Stimulated activated CD8-positive, alpha-beta memory T cell treated with anti-CD3 and anti-CD28 coated beads, Interleukin-15, amount 100 ng/mL, for 4 hours (primary cell): ENCODE measurements at places on chromosomes 7 and 10.

DNA sequence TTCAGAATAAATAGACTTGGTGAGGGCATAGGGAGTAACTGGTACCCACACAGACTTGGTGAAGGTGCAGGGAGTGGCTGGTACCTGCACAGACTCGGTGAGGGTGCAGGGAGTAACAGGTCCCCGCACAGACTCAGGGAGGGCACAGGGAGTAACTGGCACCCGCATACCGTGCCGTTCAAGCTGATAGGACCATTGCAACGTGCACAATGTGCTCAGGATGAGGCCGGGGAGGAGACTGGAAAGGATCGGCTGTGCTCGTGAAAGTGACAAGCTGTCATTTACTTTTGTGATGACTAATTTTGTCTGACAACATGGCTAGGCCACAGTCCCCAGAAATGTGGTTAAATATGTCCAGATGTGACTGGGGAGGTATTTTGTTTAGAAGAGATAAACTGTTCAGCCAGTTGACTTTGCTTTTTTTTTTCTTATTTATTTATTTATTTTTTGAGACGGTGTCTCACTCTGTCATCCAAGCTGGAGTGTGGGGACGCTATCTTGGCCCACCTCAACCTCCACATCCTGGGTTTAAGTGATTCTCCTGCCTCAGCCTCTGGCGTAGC, 76.2 kb upstream of the NMT2 start:
- DNase-seq: no peak

- DNase-seq: no peak
Measured at GRCh38 chr10:22029445-22030236, 26.1 kb upstream of the DNAJC1 start.

DNA sequence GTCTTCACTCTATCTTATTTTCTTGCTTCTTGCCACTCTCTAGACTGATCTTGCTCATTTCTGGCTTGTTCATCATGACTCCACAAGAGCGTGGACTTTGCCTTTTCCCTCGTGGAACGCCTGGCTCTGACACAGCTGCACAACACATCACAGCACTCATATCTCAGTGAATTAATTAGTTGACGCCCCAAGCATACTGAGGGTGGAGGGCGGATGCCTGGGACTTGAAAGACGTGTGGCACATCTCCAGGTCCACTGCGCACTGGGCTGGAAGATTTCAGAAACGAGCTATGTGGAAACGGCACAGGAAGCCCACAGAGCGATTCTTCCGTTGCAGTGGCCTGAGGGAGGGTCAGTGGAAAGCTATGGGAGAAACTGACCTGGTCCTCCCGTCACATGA, 23.6 kb upstream of the PLEKHA1 start:
- DNase-seq: no peak

GRCh38 chr7:81029511-81029910, 110.7 kb upstream of the SEMA3C start:
- DNase-seq: no peak

DNA sequence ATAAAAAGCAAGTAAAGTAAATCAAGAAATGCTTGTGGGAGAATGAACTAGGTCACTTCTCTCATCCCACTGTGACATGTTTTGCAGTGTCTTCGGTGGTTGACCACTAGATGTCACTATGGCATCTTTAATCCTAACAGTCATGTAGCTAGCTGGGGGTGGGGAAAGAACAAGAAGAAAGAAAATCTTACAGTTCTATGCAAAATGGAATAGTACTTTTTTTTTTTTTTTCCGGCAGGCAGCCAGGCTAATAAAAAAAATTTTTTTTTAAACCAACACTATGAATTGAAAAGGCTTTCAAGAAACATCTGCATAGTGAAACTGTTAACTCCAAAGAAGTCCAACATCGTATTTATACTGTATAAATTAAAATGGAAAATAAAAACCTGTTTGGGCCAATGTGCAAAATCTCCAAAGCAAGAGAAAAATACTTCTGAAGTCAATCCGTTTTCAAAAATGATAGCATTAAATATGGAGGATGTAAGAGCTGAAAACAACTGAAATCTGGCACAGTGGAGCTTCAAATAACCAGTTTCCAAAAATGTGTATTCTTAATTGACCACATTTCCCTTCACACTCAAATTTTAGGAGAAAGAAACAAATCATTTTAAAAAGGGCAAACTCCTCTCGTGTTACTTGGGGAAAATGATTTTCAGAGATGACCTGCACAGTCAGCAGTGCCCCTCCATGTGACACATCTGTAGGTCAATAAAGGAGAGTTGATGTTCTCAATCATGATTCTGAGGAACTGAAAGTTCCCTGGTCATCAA, 38.5 kb downstream of the CDK1 start:
- DNase-seq: no peak

DNA sequence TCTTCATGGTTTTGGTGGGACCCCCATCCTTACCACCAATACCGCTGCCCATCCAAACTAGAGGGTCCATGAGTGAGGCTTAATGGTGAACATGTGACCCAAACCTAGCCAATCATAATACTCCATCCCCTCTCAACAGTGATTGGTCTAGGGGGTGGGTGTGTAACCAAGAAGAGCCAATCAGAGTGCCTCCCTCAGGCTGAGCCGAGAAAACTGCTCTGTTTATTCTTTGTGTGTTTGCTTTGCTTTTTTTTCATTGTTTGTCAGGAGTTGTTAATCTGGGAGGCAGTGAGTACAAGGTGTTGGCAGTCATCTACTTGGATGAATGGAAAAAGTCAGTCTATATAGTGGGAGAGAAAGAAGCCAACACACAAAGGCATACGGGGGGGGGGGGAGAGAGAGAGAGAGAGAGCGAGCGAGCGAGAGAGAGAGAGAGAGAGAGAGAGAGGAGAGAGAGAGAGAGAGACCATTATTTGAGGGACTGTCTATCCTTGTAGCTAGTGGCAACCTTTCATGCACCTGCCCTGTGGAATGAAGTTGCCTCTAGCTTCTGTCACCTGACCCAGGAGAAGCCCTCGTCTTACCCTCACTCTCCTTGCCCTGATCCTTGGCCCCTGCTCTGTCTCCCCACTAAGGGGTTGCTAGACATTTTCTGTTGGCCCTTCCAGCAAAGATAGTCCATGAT, 441.7 kb downstream of the TYW1 start:
- DNase-seq: no peak

DNA sequence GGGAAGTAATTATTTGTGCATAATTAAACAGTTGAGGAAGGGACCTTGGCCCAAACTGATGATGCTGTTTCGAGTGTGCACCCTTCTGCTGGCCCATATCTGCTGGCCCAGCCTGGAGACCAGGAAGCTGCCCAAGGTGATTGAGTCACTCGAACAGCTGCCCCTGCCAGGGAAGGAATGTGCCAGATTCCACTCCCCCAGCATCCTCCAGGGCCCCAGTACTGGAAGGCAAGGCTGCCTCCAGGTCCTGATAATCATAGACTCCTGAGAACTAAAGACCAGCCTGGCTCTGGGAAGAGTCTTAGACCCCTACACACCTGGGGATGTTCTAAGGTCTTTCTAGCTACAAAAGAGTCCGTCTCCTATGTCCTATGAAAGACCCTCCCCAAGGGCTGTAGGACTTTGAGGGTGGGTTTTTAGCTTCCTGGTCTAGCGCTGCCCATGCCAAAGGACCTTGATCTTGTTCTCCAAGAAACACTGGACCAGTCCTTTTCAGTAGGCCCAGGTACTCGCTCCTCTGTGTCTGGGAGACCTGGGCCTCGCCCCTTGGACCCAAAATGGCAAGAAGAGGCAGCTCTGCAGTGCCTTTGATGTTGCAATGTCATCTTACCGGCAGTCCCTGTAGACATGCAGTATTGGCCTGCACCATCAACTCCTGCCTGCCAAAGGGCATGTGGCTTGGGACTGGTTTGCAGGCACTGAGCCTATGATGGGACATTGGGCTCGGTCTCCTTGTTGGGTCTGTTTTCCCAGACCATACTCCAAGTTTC, 103.2 kb upstream of the GPR26 start:
- no peak for DNase-seq

DNA sequence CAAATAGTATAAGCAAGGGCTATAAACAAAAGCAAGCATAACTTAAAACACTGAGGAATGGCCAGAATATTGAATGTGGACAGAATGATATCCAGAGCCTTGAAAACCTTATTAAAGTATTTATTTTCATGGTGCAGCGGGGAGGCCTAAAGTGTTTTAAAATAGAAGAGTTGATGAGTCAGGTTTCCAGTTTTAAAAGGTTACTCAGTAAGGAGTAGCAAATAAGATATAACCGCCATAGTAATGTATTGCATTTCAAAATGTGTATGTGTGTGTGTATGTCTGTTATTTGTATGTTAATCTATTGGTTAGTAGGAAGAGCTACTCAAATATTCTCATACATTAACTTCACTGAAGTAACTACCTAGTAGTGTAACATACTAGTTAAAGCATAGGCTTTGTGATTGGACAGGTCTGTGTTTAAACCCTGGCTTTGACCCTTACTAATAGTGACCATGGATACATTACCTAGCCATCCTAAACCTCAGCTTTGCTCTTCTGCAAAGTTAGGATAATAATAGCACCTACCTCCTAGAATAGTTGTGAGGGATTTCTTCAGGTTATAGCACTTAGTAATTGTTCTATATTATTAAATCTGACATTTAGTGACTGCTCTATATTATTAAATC, 16.9 kb downstream of the CUTC start:
- DNase-seq: no peak

GRCh38 chr10:71633920-71634319, 85.7 kb downstream of the C10orf105 start:
- DNase-seq: no peak

DNA sequence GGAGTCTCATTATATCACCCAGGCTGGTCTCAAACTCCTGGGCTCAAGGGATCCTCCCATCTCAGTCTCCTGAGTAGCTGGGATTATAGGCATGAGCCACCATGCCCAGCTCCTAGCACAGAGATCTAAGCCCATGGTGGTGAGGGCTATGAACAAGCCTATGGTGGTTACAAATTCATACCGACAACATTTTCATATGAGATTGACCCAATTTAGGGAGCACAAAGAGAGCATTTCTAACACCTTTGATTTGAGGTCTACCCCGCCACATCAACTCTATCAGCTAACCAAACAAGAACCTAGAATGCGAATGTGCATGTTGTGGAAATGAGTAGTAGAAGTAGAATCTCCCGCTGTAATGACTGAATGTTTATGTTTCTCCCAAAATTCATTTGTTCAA, 14.2 kb upstream of the PRF1 start:
- DNase-seq: no peak

- DNase-seq: no peak
Measured at GRCh38 chr7:2993868-2994267, 49.8 kb downstream of the CARD11 start.

GRCh38 chr7:148753224-148753623, 54.5 kb downstream of the CUL1 start:
- DNase-seq: no peak

DNA sequence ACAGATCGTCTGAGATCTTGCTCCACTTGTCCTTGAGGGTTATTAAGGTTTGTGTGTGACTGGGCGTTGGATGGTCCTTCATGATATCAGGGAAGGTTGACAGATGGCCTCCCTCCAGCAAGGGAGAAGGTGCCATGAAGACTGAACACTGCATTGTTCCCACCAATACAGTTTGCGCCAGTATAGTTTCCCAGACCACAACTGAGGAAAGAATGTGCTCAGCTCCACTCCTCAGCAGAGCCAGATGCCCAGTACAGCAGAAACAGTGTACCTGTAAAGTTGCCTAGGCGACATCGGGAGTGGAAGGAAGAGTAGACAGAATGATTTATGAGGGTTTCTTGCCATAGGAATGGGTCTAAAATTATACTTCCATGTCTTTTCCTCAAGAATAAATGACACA, 137.5 kb downstream of the ST7 start:
- no peak for DNase-seq

- DNase-seq: no peak
Measured at GRCh38 chr10:120607710-120608703, 151.0 kb downstream of the PLPP4 start.
